ENCODE measurements at places on chromosomes 11 and 22. TPM values are rescaled to one million over a fixed set of nuclear protein-coding genes. Genes with fewer than 3 reads are reported as not detected.

DNA sequence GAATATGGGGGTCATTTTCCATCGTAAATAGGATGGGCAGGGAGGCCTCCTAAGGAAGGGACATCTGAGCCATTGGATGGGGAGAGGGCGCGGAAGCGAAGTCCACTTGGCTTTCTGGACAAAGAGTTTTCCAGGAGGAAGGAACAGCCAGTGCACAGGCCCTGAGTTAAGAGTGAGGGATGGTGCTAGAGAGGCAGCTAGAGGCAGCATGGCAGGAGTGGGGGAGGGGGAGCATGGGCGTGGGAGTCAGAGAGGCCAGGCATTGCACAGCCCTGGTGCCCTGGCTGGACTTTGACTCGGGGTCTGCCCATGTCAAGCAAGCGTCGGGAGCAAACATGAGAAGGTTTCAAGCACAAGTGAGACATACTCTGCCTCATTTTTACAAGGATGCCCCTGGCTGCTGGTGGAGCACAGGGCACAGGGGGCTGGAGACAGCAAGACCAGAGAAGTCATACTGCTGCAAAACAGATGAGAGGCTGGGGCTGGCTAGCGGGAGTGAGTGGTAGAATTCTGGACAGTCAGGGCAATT is 9.0 kb downstream of the GNAZ start:
- DNase-seq, result no peak

GRCh38 chr11:7759010-7759409 is 37.7 kb downstream of the OR5P2 start:
- DNase-seq, result no peak

GRCh38 chr11:36722421-36722820 is 124.4 kb upstream of the RAG2 start:
- DNase-seq, result no peak

Gene SCGB1C1
- not detected for total RNA-seq

Gene TSPAN32
- 6.0 TPM for total RNA-seq

DNA sequence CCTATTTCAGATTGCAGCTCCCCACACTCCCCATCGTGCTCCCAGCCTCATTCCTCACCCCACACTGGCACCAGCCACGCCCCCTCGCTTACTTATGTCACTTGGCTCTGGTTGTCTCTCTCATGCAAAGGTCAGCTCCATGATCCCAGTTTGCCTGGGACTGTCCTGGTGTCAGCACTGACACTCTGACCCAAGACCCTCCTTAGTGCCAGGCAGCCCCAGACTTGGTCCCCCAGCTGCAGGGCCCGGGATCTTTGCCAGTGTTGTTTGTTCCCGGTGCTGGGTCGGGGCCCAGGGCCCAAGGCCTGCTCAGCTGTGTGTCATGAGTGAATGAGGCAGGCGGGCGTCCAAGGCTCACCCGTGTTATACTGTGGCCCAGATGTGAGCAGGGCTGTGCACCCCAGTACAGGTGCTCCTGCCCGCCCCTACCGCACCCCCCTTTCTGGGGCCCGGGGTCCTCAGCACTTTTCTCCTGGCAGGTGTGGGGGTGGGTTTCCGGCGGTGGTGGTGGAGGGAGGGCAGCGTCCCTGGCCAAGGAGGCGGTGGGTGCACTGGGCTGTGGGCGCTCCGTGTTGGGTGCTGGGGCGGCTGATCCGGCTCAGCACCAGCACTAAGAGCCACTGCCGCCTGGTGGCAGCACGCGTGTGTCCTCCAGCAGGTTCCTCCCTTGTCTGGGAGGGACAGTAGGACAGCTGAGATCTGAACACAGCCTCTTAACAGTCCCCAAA is 19.5 kb downstream of the IL17REL start:
- DNase-seq, result peak; percentile 28

Measured in MG63 (cell line).